ENCODE measurements at places on chromosomes 6 and 20. TPM values are rescaled to one million over a fixed set of nuclear protein-coding genes. Genes with fewer than 3 reads are reported as not detected.

EDN1 gene
- polyA plus RNA-seq: 3.6 TPM

SPATA25 gene
- polyA plus RNA-seq: 2.9 TPM

AVP gene
- not detected for polyA plus RNA-seq

RIPPLY2 gene
- polyA plus RNA-seq: not detected

HMGCLL1 gene
- 5.9 TPM for polyA plus RNA-seq

C20orf173 gene
- polyA plus RNA-seq: not detected

ASIP gene
- 0.34 TPM for polyA plus RNA-seq

ADGRG6 gene
- 14.9 TPM for polyA plus RNA-seq

GPR6 gene
- not detected for polyA plus RNA-seq

PTGIS gene
- 33.6 TPM for polyA plus RNA-seq

SNAI1 gene
- 8.5 TPM for polyA plus RNA-seq

MEI4 gene
- not detected for polyA plus RNA-seq

FNDC1 gene
- polyA plus RNA-seq: 312 TPM

PHACTR3 gene
- 5.8 TPM for polyA plus RNA-seq

ISM1 gene
- polyA plus RNA-seq: 1.9 TPM

SLC35F1 gene
- polyA plus RNA-seq: 1.8 TPM

PDYN gene
- 0.05 TPM for polyA plus RNA-seq

All from muscle of arm (tissue), 14 donors.